ENCODE measurements at places on chromosomes 6 and 20.

GRCh38 chr20:41003143-41003935, 25.3 kb upstream of the TOP1 start:
- DNase-seq: peak; percentile 64

GRCh38 chr6:27250277-27251111, 3.0 kb downstream of the PRSS16 start:
- no peak for DNase-seq

DNA sequence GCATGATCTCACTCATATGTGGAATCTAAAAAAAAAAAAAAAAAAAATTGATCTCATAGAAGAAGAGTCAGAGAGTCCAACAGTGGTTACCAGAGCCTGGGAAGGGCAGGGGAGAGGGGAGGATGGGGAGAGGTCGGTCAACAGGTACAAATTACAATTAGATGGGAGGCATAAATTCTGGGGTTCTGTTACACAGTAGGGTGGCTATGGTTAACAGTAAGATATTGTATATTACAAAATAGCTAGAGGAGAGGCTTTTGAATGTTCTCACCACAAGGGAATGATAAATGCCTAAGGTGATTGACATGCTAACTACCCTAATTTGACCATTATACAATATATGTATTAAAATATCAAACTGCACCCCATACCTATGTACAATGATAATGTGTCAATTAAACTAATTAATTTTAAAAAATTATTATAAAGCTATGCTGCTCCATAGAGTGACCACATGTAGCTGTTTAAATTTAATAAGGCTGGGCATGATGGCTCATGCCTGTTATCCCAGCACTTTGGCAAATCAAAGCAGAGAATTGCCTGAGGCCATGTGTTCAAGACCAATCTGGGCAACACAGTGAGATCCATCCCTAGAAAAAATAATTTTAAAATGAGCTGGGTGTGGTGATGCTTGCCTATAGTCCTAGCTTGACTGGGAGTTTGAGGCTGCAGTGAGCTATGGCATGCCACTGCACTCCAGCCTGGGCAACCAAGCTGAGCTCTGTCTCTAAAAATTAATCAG, 70.9 kb downstream of the SNX5 start:
- DNase-seq: no peak

GRCh38 chr6:31969712-31970603, 2.0 kb downstream of the DXO start:
- no peak for DNase-seq

DNA sequence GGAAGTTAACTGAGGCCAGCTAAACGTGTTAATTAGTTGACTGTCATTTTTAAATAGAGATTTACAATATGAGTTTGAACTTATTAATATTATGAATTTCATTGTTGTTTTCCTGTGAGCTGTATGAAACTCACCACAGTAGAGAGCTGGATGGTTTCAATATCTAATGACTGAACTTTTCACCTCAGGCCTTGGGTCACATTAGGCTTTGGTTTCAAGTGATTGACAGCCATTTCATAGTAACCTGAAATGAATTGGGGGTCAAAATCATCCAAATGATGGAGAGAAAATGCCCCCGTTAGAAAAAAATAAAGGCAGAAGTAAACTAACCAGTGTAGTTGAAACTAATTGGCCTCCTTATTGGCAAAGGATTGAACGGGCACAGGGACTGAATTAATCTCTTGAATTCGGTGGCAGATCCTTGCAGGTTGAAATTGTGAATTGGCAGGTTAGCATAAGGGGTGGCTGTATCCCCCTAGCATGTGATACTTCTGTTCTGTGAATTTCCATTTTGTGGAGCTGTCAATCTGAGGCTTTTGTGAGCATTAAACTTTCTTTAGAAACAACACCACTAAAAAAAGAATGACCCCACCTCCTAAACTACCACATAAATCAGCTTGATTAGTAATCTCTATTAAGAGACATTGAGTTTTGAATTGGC, 155.1 kb upstream of the MMS22L start:
- no peak for DNase-seq

- DNase-seq: peak; percentile 17
Measured at GRCh38 chr20:46308258-46309157, at the start of gene CDH22. Gene CDH22 (minus strand): TSS chr20:46308498. CDS start chr20:46251294, 57,204 bp downstream.

- no peak for DNase-seq
Measured at GRCh38 chr6:4999586-4999985, 4.3 kb downstream of the RPP40 start.

DNA sequence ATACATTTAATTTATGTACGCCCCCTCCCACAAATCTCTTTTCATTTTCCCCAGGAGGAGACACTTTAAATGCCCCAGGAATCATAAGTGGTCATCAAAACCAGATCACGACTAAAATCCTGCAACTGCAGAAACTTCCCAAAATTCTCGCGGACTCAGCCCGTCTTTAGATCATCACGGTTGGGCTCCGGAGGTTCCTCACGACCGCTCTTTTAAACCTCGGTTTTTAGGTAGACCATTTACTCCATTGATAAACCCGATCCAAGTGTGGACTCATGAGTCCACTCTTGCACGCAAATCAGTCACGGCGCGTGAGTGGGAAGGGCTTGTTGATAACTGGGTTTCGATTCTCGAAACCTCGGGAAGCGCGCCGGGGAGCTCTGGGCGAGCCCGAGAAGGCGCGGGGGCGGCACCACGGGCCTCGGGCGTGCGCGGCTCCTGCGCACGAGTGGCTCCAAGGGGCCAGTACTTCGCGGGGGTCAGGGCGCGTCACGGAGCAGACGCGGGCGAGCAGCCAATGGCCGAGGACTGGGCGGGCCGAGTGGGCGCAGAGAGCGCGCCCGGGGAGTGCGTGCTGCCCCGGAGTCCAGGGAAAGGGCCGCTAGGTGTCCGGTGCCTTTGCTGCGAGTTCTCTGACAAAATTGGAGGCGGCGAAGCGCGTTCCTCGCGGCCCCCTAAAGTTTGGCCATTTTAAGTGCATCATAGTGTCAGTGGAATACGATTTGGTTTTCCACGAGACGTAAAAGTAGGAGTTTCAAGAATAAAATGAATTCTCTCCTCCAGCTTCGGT, 635 bp upstream of the TENT5A start:
- peak; percentile 55 for DNase-seq

DNA sequence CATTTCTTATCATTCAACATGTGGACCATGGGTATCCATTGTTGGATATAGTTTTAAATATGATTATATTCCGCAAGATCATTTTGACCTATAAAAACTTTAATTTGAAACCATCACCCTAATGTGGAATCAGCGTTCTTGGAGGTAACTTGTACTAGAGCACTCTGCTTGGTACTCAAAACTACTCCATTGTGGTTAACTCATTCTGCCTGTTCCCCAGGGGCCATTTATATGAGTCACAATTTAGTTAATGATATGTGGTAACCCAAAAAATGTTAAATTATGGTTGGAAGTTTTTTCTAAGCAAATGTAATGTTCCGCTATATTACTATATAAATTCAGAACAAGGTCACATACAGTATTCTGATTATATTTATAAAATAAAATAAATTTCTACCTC, 109.3 kb downstream of the TRDN start:
- no peak for DNase-seq

DNA sequence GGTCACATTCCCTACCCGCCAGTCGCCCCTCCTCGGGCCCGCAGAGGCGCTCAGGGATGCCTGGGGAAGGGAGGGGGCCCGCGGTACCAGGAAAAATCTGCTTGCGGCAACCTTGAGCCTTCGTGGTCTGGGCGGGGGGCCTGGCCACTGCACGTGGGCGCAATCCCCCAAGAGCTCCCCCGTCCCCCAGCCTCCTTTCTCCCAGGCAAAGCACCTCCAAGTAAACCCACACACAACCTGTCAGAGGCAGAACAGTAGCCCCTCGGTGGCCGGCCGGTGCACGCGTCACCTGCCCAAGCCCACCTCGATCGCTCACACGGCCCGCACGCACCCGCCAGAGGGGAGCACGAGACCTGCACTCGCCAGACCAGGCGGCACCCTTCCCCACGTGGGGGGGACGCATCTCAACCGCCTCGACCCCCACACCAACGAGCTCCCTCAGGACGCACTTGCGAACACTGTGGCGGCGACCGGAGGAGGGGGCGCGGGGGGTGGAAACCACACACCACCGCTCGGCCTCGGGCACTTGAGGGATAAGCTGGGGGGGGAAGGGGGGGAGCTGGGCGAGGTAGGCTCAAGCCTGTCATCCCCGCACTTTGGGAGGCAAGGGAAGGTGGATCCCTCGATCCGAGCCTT, 1955.7 kb upstream of the DEFB115 start:
- DNase-seq: no peak

- no peak for DNase-seq
Measured at GRCh38 chr6:148713921-148714320, 32.9 kb upstream of the UST start.

GRCh38 chr20:50223039-50224005, 32.7 kb downstream of the CEBPB start:
- DNase-seq: no peak

DNA sequence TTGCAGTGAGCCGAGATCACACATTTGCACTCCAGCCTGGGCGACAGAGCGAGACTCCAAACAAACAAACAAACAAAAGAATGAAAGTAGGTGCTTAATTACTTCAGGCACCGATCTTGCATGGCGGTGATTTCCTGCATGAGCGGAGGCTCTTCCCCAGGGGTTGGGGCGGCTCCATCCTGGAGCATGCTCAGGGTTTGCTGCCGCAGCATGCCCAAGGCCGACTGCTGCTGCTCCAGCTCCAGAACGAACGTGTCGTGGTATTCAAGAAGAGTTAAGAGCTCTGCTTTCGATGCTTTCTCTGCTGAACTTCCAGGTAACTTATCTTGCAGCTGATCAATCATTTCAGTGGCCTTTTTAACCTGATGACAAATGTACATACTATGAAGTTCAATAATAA, 313.8 kb downstream of the SYNE1 start:
- no peak for DNase-seq

GRCh38 chr6:133715270-133715669, 173.6 kb upstream of the TCF21 start:
- no peak for DNase-seq

GRCh38 chr20:34475979-34476736, 40.1 kb upstream of the DYNLRB1 start:
- no peak for DNase-seq

DNA sequence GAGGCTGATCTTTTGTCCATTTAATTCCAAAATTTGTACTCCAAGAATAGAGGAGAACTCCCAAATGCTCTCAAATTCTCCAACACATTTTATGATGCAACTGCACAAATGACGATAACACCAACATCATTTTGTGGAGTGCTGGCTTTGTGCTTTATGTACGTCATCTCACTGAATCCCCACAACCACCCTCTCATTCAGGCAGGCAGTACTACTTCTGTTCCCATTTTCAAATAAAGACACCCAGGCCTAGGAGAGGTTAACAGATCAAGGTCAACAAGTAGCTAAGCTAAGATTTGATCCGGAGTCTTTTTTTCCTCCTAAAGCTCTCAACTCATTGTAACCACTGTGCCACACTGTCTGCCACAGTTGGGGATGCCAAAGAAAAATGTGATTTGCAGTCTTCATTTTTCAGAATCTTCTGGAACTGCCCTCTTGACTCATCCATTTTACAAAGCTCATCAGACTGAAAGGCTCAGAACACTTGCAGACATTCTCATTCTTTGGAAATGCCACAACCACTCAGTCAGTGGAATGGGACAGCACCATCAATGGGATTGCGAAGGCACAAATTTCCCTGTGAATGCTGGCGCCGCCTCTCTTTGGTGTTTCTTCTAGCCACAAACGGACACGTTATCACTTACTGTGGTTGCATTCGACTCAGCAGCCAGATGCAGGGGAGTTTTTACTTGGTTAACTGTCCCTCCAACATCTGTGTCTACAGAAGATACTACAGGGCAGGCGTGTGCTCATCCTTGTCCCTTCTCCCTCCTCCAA, 184.4 kb downstream of the GJA10 start:
- DNase-seq: peak; percentile 73

DNA sequence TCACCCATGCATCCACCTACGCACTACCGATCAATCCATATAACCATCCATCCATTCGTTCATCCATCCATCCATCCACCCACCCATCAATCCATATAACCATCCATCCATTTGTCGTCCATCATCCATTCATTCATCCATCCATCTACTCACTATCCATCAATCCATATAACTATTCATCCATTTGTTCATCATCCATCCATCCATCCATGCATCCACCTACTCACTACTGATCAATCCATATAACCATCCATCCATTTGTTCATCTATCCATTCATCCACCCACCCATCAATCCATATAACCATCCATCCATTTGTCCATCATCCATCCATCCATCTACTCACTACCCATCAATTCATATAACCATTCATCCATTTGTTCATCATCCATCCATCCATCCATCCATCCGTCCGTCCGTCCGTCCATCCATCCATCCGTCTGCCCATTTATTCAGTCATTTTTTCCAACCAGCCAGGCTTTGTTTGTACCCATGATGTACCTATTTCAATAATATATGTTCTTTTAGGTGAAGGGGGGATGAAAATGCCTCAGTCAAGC, 6.1 kb upstream of the BPIFB6 start:
- DNase-seq: no peak

GRCh38 chr6:31158863-31159855, 770 bp downstream of the TCF19 start:
- DNase-seq: no peak

- no peak for DNase-seq
Measured at GRCh38 chr6:34056305-34057108, 89.4 kb downstream of the GRM4 start.

DNA sequence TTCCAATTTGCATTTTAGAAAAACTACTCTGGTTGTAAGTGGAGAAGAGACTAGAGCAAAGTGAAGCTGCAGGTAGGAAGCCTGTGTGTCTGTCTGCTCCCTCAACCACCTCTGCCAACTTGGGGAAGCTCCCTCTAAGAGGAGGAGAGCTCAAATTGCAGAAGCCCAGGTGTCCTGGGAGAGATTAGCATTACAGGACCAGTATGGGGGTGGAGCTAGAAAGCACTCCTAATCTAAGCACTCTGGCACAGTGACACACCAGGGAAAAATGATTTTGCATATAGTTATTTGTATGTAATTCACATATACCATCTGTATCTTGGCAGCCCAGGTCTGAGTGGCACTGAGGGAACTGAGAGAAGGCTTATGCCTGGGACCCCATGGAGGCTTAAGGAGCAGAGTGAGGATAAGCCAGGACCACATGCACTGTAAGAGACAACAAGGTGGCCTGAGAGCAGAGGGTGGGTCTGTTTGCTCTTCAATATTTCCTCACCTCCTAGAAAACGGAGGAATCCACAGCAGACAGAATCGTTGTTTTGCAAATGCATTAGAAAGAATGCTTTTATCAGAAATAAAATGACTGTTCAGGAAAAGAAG, 13.6 kb downstream of the GSTA2 start:
- no peak for DNase-seq

DNA sequence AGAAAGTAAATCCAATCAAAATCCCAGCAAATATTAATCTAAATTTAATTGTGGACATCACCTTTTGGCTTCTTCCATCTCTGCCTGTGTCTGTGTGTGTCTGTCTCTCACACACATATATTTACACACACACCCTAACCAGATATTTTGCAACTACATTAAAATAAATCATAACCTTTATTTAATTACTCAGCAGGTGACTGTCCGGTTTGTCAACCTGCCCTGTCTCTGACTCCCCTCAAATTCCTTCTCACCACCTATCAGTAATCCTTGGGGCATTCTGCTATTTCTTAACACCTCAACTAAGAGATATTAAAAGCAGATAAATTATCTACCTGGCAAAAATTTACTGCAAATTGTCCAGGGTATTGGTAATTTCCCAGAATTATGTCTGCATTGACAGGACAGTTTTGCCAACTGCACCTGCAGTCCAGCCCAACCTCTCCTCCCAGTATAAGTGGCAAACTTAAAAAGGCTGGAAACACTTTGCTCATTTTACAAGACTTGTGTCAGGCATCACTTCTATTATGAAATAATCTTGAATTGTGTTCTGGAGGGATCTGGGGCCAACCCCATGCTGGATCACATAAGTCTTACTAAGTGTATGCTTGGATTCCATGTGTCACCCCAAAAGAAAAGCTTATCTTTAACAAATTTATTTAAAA, 216.1 kb downstream of the GMDS start:
- DNase-seq: no peak

Measured in stimulated activated CD8-positive, alpha-beta memory T cell treated with anti-CD3 and anti-CD28 coated beads, Interleukin-15, amount 100 ng/mL, for 48 hours (primary cell).